Panc1 (cell line): ENCODE measurements at places on chromosomes 2 and 18.

DNA sequence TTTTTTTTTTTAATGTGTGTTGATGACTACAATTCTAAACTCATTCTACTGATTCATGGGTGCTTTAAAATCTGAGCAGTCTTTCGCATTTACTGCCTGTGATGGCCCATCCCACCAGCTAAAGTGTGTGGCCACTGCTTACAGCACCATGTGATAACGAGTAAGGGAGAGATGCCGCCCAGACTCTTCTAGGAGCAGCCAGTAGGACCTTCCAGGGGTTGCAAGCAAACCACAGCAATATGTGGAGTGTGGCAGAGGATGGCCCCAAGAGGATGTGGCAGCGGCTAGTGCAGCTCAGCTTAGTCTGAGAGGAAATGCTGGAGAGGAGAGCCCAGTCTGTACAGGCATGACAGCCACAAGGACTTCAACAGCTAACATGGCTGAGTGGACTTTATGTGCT, 14.9 kb downstream of the IL1B start:
- H3K4me1 ChIP-seq = no peaks in the 10 kb centered on the region
- no peaks in the 10 kb centered on the region for H3K36me3 ChIP-seq
- no peak overlapping the region for H3K4me3 ChIP-seq
- H3K27ac ChIP-seq = no peak overlapping the region
- no peak for DNase-seq

- DNase-seq = no peak
- no peaks in the 10 kb centered on the region for H3K4me1 ChIP-seq
- H3K4me3 ChIP-seq = no peak overlapping the region
- no peaks in the 10 kb centered on the region for H3K27me3 ChIP-seq
- no peaks in the 10 kb centered on the region for H3K36me3 ChIP-seq
Measured at GRCh38 chr2:103172821-103173220, 411.0 kb downstream of the TMEM182 start.

DNA sequence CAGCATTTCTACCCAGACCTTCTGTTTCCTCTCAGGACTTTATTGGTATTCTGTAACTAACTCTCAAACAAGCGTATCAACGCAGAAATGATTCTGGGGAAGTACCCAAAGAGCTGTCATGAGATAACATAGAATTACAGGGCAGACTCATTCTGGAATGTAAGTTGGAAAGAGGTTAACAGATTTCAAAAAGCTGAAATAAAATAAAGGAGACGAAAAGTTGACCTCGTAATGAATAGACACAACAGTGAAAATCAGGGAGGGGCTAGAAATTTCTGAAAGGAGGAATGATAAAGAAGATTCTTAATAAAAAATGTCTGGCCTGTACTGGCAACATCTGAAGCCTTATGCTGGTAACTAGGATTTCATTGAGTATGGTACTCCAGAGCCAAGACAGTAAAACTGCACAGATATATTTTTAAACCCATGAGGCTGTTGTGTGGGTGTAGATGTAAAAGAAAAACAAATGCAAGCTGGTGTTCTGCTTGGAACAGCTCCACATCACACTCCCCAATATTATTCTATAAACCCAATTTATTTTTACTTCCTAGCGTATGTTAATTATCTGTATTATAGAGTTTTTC, 23.9 kb downstream of the RBMS1 start:
- H3K27me3 ChIP-seq = no peaks in the 10 kb centered on the region
- H3K4me1 ChIP-seq = peaks cover 15% of the 10 kb centered on the region; the same call in 1 of the 2 replicates
- H3K36me3 ChIP-seq = no peaks in the 10 kb centered on the region

GRCh38 chr18:35807811-35808335, 164.6 kb upstream of the RMP24 start:
- no peaks in the 10 kb centered on the region for H3K36me3 ChIP-seq
- H3K4me1 ChIP-seq = no peaks in the 10 kb centered on the region
- DNase-seq = no peak
- no peaks in the 10 kb centered on the region for H3K27me3 ChIP-seq
- no peak overlapping the region for H3K4me3 ChIP-seq

GRCh38 chr2:214367171-214367570, 43.7 kb upstream of the VWC2L start:
- no peaks in the 10 kb centered on the region for H3K27me3 ChIP-seq
- H3K27ac ChIP-seq = no peak overlapping the region
- no peaks in the 10 kb centered on the region for H3K4me1 ChIP-seq
- no peaks in the 10 kb centered on the region for H3K36me3 ChIP-seq
- no peak overlapping the region for H3K4me3 ChIP-seq

GRCh38 chr2:134252092-134252750, 1.7 kb upstream of the MGAT5 start:
- no peak for DNase-seq
- no peaks in the 10 kb centered on the region for H3K36me3 ChIP-seq
- H3K4me1 ChIP-seq = no peaks in the 10 kb centered on the region
- no peaks in the 10 kb centered on the region for H3K27me3 ChIP-seq
- H3K4me3 ChIP-seq = no peak overlapping the region

DNA sequence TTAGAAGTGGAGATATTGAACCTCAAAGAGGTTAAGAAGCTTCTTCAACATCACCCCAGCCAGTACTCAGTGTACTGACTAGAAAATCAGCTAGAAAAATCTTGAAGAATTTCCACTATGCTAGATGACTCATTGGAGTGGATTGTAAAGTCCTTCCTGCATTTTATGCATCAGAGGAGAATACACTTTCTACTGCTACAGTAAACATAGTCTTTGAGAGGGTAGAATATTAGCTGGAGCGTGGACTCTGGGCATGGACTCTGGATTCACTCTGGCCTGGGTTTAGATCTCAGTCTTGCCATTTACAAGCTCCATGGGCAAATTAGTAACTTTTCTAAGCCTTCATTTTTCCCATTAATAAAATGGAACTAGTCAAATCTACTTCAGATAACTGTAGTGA, 215.9 kb downstream of the IRS1 start:
- no peaks in the 10 kb centered on the region for H3K27me3 ChIP-seq
- peaks cover 6% of the 10 kb centered on the region; the same call in 1 of the 2 replicates for H3K4me1 ChIP-seq

GRCh38 chr2:178681081-178681480, 126.1 kb downstream of the TTN start:
- no peaks in the 10 kb centered on the region for H3K4me1 ChIP-seq
- no peaks in the 10 kb centered on the region for H3K36me3 ChIP-seq
- H3K27me3 ChIP-seq = 0 out of 2 replicates have a peak, but pooled peaks cover 4% of the 10 kb centered on the region
- no peak for DNase-seq
- no peak overlapping the region for H3K27ac ChIP-seq

- H3K36me3 ChIP-seq = no peaks in the 10 kb centered on the region
- H3K27me3 ChIP-seq = no peaks in the 10 kb centered on the region
- DNase-seq = no peak
- no peak overlapping the region for H3K27ac ChIP-seq
- no peak overlapping the region for H3K4me3 ChIP-seq
Measured at GRCh38 chr2:145119225-145119624, 599.3 kb upstream of the ZEB2 start.

DNA sequence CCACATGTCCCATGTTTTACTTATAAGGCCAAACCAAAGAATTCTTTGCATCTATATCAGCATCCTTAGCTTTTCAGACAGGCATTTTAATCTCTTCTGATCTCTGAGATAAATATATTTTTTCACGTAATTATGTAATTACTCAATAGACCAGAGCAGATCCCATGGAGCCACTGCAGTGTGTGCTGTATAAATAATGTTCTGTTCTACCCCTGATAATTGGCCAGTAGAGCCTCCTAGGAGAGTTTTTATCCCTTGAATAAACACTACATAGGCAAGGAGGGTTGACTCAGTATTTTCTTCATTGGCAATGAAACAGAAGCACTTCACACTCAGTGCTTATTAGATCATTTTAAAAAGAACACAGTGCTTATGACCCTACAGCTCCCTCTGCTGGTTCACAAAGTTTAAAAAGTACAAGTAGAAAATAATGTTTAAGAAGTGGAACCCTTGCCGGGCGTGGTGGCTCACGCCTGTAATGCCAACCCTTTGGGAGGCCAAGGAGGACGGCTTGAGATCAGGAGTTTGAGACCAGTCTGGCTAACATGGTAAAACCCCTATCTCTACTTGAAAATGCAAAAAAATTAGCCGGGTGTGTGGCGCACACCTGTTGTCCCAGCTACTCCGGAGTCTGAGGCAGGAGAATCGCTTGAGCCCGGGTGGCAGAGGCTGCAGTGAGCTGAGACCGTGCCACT, 91.9 kb downstream of the PPP1R1C start:
- H3K27me3 ChIP-seq = no peaks in the 10 kb centered on the region
- no peak overlapping the region for H3K4me3 ChIP-seq
- H3K4me1 ChIP-seq = peaks cover 5% of the 10 kb centered on the region; the same call in 1 of the 2 replicates
- H3K27ac ChIP-seq = no peak overlapping the region
- peak; percentile 72 for DNase-seq
- no peaks in the 10 kb centered on the region for H3K36me3 ChIP-seq

GRCh38 chr2:159614534-159615366, 1.6 kb downstream of the BAZ2B start:
- H3K4me3 ChIP-seq = peak overlapping the region; percentile 86
- peak overlapping the region; percentile 100 for H3K27ac ChIP-seq
- peak; percentile 51 for DNase-seq
- H3K4me1 ChIP-seq = peaks cover 31% of the 10 kb centered on the region
- H3K36me3 ChIP-seq = no peaks in the 10 kb centered on the region
- H3K27me3 ChIP-seq = no peaks in the 10 kb centered on the region

DNA sequence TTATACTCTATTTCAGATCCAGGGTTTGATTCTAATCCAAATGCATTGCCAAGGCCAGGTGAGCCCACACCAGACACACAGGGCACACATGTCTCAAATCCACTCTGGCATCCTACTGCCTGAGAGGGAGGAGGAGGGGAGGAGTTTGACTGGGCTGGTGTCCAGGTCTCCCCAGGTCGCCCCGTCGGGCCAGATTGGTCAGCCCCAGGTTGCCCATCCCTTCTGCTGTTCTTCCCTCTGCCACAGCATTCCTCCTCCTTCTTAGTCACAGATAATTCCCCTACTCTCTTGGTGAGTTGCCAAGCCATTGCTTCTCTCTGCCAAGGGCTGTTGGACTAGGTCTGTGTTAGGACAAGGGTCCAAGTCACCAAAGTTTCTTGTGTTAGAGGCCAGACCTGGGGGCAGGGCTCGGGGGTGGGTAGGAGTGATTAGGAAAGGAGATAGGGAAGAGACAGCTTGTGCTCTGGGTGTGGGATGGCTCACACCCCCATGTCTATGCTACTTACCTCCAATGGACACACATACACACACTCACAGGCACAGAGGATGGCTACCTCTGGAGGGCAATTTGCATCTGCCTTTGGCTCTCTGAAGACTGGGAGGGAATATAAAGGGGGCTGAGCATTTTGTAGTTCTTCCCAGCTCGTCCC, 2.5 kb upstream of the EGR4 start:
- no peak for DNase-seq
- H3K27me3 ChIP-seq = peaks cover 40% of the 10 kb centered on the region
- H3K27ac ChIP-seq = no peak overlapping the region
- H3K36me3 ChIP-seq = no peaks in the 10 kb centered on the region
- no peak overlapping the region for H3K4me3 ChIP-seq

DNA sequence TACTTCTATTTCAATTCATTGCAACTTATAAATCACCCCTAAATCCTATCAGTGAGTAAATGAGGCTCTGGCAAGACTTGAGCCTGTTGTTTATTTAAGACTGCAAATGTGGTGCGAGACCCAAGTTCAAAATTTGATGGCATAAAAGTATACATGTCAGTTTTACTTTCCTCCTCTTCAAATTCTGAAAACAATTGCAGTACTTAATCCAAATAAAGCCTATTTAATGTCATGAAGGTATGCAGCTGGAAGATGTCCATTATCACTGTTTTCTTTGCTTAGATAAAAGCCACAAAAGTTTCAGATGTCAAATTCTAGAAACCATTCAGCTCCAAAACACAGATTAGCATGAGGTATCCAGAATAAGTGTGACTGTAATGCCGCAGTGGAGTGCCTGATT, 3.3 kb downstream of the APCDD1 start:
- no peak overlapping the region for H3K4me3 ChIP-seq
- H3K36me3 ChIP-seq = no peaks in the 10 kb centered on the region
- H3K4me1 ChIP-seq = no peaks in the 10 kb centered on the region
- peaks cover 43% of the 10 kb centered on the region for H3K27me3 ChIP-seq

GRCh38 chr2:172677363-172677762, 58.3 kb upstream of the RAPGEF4 start:
- DNase-seq = no peak
- H3K27me3 ChIP-seq = no peaks in the 10 kb centered on the region
- no peak overlapping the region for H3K4me3 ChIP-seq
- H3K4me1 ChIP-seq = no peaks in the 10 kb centered on the region; the same call in 1 of the 2 replicates
- H3K27ac ChIP-seq = no peak overlapping the region

- H3K4me1 ChIP-seq = no peaks in the 10 kb centered on the region
- no peaks in the 10 kb centered on the region for H3K36me3 ChIP-seq
- H3K27ac ChIP-seq = no peak overlapping the region
- H3K27me3 ChIP-seq = no peaks in the 10 kb centered on the region
- no peak overlapping the region for H3K4me3 ChIP-seq
Measured at GRCh38 chr18:69401226-69401971, 711 bp downstream of the DOK6 start.

- H3K4me1 ChIP-seq = no peaks in the 10 kb centered on the region
- H3K4me3 ChIP-seq = no peak overlapping the region
- no peak for DNase-seq
- H3K27ac ChIP-seq = no peak overlapping the region
- H3K36me3 ChIP-seq = no peaks in the 10 kb centered on the region
Measured at GRCh38 chr2:72953976-72954375, 36.7 kb downstream of the EMX1 start.

DNA sequence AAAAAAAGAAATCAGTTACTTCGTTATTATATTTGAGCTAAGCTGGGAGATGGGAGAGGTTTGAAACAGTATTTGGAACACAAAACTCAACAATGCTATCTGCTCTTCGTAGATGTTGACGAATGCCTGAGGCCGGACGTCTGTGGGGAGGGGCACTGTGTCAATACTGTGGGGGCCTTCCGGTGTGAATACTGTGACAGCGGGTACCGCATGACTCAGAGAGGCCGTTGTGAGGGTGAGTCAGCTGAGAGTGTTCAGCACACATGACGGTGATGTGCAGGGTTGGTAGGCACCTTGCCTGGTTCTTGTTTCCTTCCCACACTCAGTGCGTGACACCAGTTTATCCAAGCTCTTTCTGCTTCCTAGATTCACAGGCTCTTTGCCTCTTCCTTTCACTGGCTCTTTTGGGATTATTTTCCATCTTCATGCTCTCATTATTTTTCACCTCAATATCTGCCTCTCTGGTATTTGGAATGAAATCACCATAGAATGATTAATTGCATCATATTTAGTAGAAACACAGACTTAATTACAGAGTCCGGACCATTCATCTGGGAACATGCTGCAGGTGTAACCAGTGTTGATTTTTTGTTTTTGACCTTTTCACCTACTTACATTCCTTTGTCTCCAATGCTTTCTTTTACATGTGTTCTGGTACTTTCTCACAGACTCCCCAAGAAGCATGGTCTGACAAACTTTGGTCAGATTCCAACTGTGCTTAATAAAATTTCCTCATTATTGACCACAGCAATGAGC, 200.6 kb upstream of the RASGRP3 start:
- H3K27me3 ChIP-seq = no peaks in the 10 kb centered on the region
- DNase-seq = peak; percentile 94
- H3K4me1 ChIP-seq = no peaks in the 10 kb centered on the region; the same call in 1 of the 2 replicates
- H3K27ac ChIP-seq = peak overlapping the region; percentile 65; the same call in 1 of the 2 replicates
- H3K4me3 ChIP-seq = no peak overlapping the region
- H3K36me3 ChIP-seq = no peaks in the 10 kb centered on the region

DNA sequence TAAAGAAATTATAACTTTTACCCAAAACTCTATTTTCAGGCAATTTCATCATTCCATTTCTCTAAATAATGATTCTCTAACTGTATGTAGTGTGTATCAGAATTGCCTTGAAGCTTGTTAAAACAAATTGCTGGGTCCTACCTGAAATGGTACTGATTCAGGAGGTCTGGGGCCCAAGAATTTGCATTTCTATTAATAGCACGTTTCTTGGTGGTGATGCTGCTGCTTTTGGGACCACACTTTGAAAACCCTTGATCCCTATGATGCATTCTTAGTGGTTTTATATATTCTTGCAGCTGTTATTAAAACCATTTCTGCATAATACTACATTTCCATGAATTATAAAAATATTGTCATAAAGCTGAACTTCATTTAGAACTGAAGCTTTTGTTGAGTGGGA, 140.7 kb downstream of the NCK2 start:
- no peak overlapping the region for H3K4me3 ChIP-seq
- H3K27ac ChIP-seq = no peak overlapping the region
- DNase-seq = no peak
- no peaks in the 10 kb centered on the region for H3K27me3 ChIP-seq
